ENCODE measurements at places on chromosomes 7 and 10.

- DNase-seq = no peak
These were observed 122.9 kb downstream of the LYZL1 start for GRCh38 chr10:29411666-29412315.

DNA sequence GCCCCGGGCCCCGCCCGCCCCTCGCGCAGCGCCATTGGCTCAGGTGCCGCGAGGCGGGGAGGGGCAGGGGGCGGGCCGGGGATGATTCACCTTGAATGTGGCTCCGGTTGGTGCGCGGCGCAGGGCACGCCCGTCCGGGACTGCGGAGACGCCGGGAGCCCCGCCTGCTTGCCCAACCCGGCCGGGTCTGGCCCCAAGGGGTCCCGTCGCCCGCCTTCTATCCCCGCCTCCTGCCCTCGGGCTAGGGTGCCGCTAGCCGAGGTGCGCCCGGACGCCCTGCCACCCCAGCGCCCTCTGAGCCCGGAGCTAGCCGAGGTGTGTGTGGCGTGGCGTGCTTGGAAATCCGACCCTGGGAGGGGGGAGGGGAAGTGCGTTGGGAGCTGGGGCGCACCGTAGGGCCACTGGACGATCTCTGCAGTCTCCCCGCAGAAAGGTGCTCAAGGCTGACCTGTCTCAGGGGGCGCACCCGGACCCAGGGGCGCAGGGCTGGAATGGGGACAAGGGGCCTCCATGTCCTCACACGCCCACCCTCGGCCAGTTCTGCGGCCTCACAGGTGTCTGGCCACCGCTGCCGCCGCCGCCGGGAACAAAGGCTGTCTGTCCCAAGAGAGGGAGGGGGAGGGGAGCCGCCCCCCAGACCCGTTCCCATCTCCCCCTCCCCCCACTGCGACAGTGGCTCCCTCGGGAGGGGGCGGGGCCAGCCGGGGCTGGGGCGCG is 168.9 kb downstream of the NRF1 start:
- DNase-seq = peak; percentile 65

- no peak for DNase-seq
These were observed 23.1 kb downstream of the MDFIC start for GRCh38 chr7:114944745-114945625.

DNA sequence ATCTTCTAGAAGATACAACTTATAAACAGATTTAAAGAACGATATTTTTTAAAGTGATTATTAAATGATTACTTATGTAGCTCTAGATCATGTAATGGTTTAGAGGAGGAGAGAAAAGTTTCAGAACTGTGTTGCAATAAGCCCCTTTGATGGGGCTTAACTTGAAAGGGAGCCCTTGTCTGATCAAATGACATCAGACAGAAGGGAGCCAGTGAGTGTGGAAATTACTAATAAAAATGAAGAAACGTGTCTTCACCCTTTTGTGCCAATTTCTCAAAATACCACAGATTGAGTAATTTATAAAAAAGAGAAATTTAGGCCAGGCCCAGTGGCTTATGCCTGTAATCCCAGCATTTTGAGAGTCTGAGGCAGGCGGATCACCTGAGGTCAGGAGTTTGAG is 318.2 kb downstream of the EXOC4 start:
- DNase-seq = no peak

GRCh38 chr10:86229376-86229775 is 137.2 kb downstream of the GRID1 start:
- no peak for DNase-seq

GRCh38 chr7:107046491-107047259 is 2.2 kb downstream of the PRKAR2B start:
- DNase-seq = no peak

GRCh38 chr7:2843711-2844152 is 376 bp downstream of the GNA12 start:
- DNase-seq = no peak

- DNase-seq = no peak
These were observed 111.4 kb downstream of the SRPK2 start for GRCh38 chr7:105277341-105277740.

GRCh38 chr10:127735156-127735555 is 1.8 kb upstream of the FOXI2 start:
- DNase-seq = no peak

GRCh38 chr7:106255246-106255645 is 29.5 kb downstream of the NAMPT start:
- no peak for DNase-seq

All from stimulated activated CD4-positive, alpha-beta T cell treated with anti-CD3 and anti-CD28 coated beads, Interleukin-1b, Interleukin-23, amount 100 ng/mL, for 1 hour (primary cell).